ENCODE measurements at places on chromosomes 3 and 15.

GRCh38 chr15:60634815-60635214 is 155.9 kb upstream of the ICE2 start:
- DNase-seq: no peak

DNA sequence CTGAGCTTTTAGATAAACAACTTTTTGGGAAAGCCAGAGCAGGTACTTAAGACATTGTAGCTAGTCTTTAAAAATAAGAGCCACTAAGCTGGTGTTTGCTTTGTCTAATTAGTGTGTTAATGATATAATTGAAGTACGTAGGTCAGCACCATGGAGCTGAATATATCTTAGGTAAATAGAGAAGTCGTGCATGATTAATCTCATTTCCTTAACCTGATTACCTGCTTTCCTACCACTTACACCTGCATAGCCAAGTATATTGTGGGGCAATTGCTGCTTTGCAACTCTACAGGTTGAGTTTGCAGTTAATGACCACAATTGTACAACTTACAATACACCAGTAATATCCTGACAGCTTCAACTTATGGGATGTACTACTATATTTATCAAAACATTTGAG is 17.6 kb upstream of the TOPAZ1 start:
- no peak for DNase-seq

- DNase-seq: no peak
Measured at GRCh38 chr3:85535517-85535916, 576.7 kb downstream of the CADM2 start.

- DNase-seq: no peak
Measured at GRCh38 chr3:3509665-3510064, 289.6 kb upstream of the LRRN1 start.

DNA sequence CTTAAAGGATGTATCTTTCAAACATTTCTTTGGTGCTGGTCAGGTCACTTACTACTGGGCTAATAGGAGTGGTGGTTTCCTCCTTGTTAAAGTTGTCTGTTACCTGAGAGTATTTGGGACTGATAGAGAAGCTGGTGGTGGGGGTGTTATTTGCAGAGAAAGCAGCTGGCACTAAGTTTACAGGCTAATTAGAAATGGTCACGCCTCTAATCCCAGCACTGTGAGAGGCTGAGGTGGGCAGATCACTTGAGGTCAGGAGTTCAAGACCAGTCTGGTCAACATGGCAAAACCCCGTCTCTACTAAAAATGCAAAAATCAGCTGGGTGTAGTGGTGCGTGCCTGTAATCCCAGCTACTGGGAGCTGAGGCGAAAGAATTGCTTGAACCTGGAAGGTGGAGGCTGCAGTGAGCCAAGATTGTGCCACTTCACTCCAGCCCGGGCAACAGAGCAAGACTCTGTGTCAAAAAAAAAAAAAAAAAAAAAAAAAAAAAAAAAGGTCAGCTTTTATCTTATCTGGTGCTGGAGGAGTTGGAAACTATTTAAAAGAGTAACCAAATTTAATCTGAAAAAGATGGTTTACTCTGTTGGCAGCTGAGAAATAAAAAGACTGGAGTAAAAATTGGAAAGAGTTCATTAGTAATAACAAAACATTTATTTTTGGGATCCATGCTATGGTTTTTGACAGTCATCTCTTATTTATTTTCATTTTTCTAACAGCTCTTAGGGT is 332.6 kb downstream of the PTPRG start:
- DNase-seq: no peak

GRCh38 chr3:168030577-168030976 is 65.1 kb downstream of the GOLIM4 start:
- peak; percentile 29 for DNase-seq

DNA sequence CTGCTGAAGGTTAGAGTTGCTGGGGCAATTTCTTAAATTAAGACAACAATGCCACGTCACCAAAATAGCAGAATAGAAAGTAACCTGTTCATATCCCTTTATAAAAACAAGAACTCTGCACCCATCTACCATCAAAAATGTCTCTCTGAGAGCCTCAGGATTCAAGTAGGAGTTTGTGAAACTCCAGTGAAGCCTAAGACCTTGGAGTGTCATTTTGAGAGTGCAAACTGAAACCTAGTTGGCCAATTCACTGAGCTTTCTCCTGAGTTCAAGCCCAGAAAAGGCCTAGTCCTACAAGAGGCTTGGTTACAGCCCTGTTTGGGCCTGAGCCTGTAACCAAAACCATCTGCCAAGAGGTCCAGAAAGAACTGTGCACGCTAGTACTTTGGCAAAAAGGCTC is 335.1 kb downstream of the EFHB start:
- DNase-seq: no peak

DNA sequence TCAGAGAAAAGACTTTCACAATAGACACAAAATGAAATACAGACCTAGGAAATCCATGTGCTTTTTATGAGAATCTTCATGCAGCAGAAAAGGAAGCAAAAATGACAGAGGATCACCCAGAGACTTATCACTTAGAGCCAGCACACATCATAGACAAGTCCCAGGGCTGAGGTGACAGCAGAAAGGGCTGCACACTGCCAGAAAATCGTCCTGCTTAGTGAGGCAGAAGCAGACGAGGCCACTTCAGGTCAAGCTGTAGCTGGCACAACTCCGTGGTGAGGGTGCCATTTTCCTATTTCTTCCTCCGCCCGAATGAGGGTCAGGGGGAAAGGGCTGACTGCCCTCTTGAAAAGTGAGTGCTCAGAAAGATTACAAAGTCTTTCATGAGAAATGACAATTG is 95.9 kb upstream of the TNIK start:
- peak; percentile 48 for DNase-seq

DNA sequence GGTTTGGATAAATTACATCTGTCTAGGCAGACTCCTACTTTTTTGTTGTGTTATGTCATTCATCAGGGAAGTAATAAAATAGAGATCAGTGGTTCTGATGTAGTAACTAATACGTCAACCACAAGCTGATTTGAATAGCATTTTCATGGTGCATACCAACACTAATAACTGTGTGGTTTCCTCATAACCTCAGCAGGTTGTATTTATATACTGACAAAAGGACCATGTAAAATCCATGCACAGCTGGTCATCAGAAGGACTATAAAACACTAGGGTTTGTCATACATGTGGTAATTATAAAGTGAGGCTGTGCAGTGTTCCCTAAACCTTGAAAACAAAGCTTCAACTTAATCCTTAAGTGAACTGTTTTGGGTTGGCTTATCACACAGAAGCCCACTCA is 216.8 kb upstream of the RBMS3 start:
- DNase-seq: no peak

GRCh38 chr3:16300881-16301359 is 35.9 kb downstream of the OXNAD1 start:
- DNase-seq: no peak

DNA sequence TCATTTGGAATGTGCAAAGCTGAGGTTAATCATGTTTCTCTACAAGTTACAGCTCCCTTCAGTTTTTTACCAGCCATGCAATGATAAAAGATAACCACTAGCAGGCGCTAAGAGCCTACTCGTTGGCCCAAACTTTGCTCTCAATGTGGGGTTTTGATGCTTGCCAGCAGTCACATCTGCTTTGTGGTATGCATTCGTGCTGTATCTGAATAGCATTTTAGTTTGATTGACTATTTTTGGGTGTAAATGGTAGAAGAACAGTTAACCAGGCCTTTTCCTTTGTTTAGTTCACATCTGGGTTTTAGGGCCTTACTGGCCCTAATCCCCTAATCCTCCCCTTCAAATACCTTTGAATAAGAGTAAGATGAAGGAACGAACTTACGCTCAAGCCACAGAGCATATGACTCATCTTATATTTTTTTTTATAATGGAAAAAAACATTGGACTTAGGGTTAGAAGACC is 4.4 kb upstream of the CLDN11 start:
- peak; percentile 64 for DNase-seq

DNA sequence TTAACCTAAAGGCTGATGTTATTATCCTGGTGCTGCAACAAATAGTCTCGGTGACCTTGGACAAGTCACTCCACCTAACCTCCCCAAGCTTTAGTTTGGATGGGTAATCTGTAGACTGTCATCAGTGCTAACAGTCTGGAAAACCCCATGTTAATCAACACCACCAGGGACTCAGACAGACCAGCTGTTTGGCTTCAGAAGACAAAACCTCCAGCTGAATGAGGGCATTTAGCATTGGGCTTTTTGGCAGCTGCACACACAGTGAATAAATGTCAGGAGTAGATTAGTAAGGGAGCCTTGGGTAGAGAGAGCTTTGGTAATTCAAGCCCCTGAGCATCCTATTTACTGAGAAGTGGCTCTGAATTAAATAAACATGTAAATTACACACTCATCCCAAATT is 24.9 kb upstream of the C3orf80 start:
- no peak for DNase-seq

DNA sequence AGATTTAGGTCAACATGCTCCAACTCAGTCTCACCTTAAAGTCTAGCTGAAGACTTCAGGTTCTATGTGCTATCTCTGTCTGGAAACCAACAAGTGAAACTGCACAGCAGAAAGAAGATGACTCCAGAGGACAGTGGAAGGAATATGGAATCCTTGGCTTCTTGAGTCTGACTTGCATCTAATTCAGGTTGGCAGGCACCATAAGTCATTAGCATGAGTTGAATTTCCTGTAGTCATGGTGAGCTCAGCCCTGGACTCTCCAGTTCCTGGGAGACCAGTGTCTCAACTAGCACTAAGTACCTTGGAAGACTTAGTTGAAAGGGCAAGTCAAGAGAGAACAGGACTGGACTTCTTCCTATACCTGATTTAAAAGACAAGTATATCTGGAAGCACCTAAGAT is 129.7 kb downstream of the DTWD1 start:
- DNase-seq: no peak

DNA sequence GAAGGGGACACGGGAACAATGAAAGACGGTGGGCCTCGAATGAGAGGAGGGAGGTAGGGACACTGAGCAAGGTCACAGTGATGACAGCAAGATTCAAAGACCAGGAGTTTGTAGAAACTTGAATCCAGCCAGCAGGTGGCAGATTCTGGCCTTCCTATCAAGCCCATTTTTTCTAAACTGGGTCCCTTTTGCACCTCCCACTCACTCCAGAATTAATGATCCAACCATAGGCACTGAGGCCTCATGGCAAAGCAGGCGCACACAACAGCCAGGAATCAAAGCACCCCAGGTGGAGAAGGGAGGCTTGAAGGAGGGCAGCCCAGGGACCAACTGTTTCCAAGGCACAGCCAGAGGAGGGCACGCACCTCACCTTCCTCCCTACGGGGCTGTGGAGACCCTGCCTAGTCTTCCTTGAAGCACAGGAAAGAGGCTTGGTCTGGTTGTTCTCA is 90.2 kb downstream of the ANP32A start:
- peak; percentile 46 for DNase-seq

- peak; percentile 83 for DNase-seq
Measured at GRCh38 chr3:126936853-126937425, 46.0 kb upstream of the PLXNA1 start.

- no peak for DNase-seq
Measured at GRCh38 chr3:41881233-41881821, 80.6 kb downstream of the ULK4 start.

GRCh38 chr3:2097641-2098191 is 950 bp upstream of the CNTN4 start:
- no peak for DNase-seq

DNA sequence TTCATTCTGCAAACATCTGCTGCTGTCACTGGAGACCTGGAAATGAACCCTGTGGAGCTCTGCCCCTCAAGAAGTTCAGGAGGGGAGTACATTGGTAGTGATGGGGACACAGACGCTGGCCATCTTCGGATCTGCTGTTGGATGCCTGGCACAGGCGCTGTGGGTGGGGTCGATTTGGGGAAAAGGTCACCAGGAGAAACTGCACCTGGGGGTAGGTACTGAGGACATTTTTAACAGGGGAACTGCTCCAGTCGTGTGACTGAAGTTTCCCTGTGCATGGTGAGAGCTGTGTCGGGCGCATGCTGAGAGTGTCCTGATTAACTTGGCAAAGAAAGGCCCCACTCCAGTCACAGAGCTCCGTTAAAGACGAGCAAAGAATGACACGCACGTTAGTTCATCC is 3.4 kb downstream of the UROC1 start:
- DNase-seq: no peak

DNA sequence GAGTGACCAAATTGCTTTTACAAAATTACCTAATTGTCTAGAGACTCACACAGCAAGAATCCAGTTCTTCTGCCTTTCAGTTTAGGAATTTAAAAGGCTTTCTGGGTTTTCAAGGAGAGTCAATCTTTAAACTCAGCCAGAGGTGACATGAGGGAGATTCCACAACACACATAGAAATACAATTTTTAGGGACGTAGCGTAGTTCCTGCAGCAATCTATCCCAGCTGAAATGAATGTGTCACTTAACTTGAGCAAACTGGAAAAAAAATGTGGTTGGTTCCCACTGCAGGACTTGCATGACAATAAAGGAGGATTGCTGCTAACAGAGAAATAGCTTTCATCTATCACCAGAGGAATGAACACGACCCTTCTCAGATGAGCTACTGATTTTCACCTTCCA is 269.7 kb downstream of the OTOL1 start:
- DNase-seq: no peak

DNA sequence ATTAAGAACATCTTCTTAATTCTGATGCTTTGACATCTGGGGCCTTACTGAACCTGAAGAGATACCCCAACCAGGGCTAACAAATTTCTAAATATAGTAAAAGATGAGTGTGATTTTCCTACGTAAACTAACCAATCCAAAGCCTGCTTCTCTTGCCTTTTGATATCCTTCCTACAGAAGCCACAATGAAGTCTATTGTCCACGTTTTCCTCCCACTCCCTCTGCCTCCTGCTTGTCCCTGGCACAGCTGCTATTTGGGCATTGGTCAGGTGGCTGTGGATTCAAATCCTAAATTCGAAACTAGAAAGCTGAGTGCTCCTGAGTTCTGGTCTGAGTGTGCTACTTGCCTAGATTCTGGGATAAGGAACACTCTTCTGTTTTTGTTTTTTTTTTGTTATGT is 17.4 kb upstream of the MKRN3 start:
- DNase-seq: no peak

DNA sequence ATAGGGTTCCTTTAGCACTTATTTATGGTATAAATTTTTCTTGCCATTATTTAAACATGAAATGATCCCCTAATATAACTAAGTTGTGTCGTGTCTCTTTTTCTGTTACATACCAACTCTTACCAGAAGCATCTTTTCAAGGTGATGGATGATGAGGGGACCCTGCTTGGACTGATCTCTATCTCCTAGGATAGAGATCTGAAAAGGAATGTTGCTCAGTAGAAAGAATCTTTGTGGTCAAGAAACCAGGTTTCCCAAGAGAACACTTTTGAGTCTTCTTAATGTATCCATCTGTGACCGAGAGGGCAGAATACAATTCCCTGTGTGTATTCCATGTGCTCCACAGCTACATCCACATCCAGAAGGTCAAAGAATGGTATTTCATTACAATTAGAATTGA is 409.7 kb downstream of the MAGI1 start:
- DNase-seq: no peak

DNA sequence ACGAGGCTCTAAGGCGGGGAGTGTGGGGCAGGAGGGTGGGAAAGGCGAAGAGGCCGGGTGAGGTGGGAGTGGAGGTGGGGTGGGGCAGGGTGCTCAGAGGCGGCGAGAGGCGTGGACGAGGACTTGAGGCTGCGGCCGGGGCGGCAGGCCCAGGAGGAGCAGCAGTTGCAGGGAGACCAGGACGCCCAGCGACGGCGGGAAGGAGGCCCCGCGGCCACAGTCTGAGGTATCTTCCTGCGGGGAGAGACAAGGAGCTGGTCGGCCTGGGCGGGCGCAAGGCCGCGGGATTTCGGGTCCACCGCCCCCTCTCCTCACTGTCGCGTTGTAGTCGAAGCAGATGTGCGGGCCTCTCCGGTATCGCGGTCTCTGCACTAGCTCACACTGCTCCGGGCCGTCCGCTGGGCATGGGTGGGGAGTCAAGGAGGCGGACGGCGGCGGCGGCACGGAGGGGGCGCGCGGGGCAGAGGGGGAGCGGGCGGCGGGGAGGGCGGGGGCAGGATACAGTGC is 5.3 kb upstream of the TMEM115 start:
- DNase-seq: no peak

Data from NCI-H446 treated with DMSO at 0.1 percent for 48 hours (cell line).